ENCODE measurements at places on chromosomes 2 and 18. TPM values are rescaled to one million over a fixed set of nuclear protein-coding genes. Genes with fewer than 3 reads are reported as not detected.
A peak's percentile ranks its signal among the peaks of the same experiment; 100 is the strongest.

DNA sequence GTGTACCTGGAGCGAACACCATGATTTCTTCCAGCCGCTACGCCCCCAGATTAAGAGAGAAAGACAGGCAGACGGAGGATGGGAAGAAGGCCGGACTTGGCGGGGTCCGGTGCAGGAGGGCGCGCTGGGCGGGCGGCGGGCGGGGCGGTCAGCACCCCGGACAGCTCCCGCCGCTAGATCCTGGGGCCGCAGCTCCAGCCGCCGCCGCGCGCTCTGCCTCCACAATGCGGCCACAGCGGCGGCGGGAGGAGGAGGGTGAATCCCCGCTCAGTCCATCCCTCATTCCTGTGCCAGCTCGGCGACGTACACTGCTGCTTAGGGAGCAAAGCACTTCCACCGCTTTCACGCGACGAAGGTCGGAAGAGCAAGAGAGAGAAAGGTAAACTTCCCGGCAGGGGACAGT is at the start of gene AKAIN1:
Gene AKAIN1 (minus strand): TSS at position 226 of the 403 bp plus-strand sequence. CDS start 204 bp downstream, at position 22.
- DNase-seq: no peak

GRCh38 chr2:184554736-184555135 is 43.6 kb upstream of the ZNF804A start:
- no peak for DNase-seq

- no peak for DNase-seq
Measured at GRCh38 chr18:56021136-56021808, 433.3 kb upstream of the TCF4 start.

- no peak for DNase-seq
Measured at GRCh38 chr2:186590350-186590758, 498 bp downstream of the ITGAV start.

The LBX2 gene
- 0.95 TPM for total RNA-seq

- no peak for DNase-seq
Measured at GRCh38 chr2:163171786-163172530, 333.4 kb upstream of the KCNH7 start.

- DNase-seq: peak; percentile 64
Measured at GRCh38 chr18:32956591-32957315, 183.9 kb upstream of the KLHL14 start.

DNA sequence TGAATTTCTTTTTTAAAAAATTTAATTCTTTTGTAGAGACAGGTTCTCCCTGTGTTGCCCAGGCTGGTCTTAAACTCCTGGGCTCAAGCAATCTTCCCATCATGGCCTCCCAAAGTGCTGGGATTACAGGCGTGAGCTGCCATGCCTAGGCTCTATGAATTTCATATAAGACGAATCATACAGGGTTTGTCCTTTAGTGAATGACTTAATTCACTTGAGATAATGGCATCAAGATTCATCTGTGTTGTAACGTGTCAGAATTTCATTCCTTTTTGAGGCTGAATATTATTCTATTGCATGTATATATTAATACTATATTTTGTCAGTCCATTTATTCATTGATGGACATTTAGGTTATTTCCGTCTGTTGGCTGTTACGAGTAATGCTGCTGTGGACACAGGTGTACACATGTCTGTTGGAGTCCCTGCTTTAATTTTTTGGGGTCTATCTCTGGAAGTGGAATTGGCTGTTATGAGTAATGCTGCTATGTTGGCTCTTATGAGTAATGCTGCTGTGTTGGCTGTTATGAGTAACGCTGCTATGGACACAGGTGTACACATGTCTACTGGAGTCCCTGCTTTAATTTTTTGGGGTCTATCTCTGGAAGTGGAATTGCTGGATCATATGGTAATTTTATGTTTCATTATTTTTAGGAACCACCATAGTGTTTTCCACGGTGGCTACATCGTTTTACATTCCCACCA is 210.6 kb downstream of the CAMKMT start:
- DNase-seq: no peak

The TTN gene
- total RNA-seq: 153 TPM

- DNase-seq: no peak
Measured at GRCh38 chr2:105778080-105778607, 33.4 kb downstream of the NCK2 start.

The GAL3ST2 gene
- not detected for total RNA-seq

The NT5DC4 gene
- not detected for total RNA-seq

DNA sequence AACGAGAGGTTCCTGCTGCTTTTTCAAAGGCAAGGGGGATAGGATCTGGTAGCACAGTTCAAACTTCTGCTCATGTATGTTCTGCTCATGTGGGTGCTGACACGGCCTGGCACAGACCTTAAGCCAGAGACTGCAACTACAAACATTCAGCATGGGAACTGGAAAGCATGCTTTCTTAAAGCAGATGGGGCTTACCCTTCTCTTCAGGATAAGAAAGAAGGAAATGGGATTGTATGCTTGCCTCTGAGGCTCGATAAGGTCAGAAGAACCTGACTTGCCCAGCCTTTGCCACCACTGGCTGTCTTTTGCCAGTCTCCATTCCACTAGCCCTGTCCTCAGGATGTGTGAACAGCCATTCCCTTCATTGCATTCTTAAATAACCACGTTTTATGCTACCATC is 10.7 kb downstream of the DOCK10 start:
- no peak for DNase-seq

All from urinary bladder (tissue), 4 donors.